Activated naive CD8-positive, alpha-beta T cell treated with anti-CD3 and anti-CD28 coated beads, Interleukin-2, amount 50 U/mL, for 16 hours (primary cell): ENCODE measurements at places on chromosomes 7 and 10.
A peak's percentile ranks its signal among the peaks of the same experiment; 100 is the strongest.

DNA sequence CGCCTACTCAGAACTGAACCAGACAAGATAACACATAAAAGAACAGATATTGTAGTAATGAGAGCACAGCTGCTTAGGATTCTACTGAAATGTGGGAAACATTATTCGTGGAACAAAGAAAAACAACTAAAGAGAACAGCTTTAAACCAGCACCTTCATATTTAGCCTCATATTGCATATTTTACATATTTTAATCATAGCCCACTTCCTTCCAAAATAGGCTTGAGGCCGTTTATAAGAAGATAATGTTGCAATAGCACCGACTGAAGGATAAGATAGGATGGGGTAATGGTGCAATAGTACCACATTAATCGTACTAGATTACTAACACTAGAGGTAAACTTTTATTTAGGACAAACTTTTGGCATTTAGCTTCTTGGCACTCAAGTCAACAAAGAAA, 71.3 kb downstream of the KCND2 start:
- DNase-seq = no peak

GRCh38 chr7:74104702-74105101, 21.1 kb downstream of the LIMK1 start:
- no peak for DNase-seq

DNA sequence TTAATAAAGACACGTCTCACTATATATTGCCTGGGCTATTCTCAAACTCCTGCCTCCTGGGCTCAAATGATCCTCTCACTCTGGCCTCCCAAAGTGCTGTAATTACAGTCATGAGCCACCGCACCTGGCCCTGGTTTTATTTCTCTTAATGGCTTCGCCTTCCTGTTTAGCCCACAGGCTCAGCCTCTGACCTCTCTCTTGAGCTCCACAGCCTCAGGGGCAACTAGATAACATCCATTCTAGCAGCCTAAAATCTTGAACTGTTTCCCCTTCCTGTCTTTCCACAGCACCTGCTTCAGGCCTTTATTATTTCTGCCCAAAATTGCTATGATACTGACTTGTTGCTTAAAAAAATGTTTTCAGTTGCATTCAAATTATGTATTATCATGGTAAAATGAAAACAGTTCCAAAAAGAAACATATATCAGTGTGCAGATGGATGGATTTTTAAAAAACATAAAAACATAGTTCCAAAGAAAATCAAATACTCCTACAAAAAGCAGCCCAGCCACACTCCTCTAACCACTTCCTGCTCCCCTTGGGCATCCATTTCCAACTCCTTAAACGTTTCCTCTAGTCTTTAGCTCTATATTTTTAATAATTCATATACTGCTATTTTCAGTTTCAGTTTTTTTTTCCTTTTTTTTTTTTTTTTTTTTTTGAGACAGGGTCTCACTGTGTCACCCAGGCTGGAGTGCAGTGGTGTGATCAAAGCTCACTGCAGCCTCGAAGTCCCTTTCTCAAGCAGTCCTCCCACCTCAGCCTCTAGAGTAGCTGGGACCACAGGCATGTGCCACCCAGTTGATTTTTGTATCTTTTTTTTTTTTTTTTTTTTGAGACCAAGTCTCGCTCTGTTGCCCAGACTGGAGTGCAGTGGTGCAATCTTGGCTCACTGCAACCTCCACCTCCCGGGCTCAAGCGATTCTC, 5.1 kb upstream of the BAZ1B start:
- DNase-seq = no peak

- DNase-seq = no peak
These were observed at the start of gene CADPS2 for GRCh38 chr7:122886357-122887081. Gene CADPS2, minus strand, starts transcription at chr7:122886460. Its CDS starts 123 bp downstream, at chr7:122886337.

DNA sequence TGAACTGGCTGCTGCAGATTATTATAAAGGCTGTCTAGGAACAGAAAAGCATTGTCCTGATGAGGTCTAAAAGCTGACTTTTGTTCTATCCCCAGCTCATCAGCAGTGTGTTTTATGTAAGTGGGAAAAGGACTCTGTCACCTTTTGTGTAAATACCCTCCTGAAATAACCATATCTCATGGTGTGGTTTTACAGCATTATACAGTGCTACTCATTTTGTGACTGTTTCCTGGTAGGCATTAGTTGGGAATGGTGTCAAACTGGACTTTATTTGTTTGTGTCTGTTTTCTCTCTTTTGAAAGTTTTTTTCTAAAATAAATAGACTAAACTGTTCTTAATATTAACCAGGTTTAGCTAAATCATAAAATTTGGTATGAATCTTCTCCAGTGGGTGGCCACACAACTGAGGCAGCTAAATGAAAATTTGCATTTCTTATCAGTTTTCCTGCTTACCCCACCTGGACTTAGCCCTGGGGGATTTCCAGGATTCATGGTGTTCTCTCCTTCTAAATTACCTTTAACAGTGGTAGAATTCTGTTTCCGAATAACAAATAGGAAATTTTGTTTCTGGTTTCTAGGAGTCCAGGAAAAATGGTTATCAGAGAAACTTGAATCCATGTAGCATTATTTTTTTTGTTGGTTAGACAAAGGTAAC, 140.9 kb downstream of the LHFPL3 start:
- DNase-seq = no peak

DNA sequence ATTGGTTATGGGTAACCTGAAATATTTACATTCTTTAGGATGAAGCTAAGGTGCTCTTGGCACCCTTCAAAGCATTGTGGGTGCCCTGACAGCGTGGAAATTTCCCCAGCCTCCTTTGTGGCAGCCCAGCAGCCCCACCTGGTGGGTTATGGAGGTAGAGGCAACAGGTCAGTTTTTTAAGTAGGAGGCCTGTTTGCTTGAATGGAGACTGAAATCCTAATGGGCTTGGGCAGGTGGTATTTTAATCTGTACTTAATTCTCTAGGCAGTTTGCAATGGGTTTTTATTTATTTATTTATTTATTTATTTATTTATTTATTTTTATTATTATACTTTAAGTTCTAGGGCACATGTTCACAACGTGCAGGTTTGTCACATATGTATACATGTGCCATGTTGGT, 139.4 kb downstream of the EPC1 start:
- DNase-seq = peak; percentile 11

GRCh38 chr7:13057462-13058200, 370.2 kb downstream of the ARL4A start:
- DNase-seq = no peak

GRCh38 chr7:16554518-16555236, 28.1 kb downstream of the LRRC72 start:
- DNase-seq = no peak

DNA sequence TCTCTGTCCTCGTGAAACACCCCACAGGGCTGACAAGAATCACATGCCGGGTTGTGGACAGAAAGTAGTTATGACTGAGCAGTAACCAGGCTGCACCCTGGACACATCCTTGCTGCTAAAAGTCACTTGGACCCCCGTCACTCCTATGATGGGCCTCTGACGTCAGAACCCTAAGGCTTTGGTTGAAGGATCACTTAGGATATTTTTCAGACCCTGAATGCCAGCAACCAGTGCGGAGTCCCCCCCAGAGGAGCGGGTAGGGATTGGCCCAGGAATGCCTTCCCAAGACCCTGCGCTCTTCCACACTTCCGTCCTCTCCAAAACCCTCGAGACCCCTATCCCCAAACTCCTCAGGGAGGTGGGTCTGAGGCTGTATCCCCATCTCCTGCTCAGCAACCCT, 52.1 kb downstream of the CFAP46 start:
- no peak for DNase-seq

DNA sequence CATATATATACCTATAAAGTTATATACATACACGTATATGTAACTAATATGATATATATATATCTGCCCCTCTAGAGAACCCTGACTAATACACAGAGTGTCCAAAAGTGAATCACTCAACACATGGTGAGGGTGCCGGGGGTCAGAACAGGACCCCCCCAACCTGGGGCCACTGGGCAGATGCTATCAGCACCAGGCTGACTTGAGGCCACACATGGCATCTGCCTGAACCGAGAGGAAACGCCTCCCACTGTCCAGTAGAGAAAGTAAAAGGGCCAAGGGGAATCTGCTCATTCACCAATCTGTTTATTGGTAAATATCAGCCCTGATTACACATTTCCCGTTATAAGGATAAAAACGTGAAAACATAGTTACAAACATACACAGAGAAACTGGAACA, 218.3 kb downstream of the PTPRN2 start:
- no peak for DNase-seq

DNA sequence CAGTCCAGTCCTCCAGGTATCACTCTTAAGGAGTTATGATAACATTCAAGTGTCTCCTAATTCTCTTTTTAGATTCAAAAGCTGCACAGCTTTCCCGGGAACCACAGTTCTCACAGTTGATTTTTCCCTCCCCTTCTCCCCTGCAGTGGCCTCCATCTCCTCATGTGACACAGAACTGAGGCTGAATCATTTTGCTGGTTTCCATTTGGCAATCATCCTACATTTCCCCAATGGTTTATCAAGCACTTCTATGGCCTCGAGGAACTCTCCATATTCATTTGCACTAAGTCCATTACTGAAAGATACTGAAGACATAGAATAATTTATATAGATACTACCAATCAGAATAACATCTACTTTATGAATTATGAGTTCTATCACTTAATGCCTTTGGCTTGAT, 484.9 kb downstream of the GPAM start:
- no peak for DNase-seq

DNA sequence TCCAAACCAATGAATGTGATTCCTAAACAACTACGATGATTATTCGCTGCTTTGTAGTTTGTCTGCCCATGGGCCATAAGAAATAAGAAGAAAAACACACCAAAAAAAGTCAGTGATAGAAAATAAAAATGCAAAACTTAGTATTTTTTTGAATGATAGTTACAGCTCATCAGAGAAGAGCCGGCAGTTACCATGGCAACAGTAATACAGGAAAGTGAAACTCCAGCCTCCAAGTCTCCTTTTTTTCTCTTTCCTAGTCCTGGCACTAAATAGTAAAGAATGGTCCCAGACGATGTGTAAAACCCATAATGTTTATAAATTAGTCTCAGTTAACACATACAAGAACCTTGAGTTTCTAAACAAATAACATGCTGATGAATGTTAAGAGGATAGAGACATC, 21.6 kb upstream of the LHFPL3 start:
- DNase-seq = no peak

GRCh38 chr10:121675344-121675743, 77.1 kb upstream of the FGFR2 start:
- no peak for DNase-seq

DNA sequence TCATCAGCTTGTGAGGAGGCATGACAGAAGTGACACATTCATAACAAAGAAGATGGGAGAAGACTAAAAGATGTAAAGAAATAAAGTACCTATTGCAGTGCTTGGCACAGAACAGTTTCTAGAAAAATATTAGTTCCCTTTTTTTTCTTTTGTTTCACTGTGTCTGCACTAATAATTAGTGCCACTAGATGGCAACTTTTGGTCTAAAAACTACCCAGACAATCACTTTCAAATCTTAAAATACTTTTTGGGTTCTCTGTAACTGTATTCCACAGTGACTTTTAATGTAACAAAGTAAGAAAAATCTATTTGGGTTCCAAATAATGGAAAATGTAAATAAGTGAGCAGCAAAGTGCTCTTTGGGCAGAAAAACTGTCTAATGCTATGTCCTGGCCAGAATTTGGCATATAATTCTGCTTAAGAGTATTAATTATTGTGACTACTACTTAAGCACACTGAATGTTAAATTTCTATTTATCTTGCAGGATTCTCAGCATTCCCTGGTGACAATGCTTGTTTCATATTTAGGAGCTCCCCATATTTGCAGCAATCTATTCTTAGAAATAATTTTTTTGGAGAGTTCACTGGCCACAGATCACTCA, 134.8 kb upstream of the KIF5B start:
- no peak for DNase-seq

DNA sequence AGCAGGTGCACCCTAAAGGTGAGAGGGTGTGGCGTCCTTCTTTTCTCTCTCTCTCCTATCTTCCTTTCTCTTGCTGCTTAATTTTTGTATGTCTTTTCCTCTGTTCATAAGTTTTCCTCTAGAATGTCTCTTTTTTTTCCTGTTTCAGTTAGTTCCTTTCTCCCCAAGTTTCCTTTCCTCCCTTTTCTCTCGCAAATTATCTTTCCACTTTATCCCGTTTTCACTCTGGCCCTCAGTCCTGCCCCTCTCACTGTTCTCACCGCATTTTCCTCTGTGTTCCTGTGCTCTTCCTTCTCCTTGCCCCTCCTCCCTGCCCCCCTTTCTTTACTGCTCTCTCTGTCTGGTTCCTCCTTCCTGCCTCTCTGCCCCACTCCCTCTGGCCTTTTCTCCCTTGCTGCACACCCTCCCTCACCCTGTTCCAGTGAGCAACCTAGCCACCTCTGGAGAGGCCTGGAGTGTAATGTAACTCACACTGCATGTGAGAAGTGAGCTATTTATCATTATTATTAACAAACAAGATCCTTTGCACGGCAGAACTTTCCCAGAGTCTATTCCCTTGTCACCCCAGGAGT, 158.5 kb downstream of the C10orf105 start:
- DNase-seq = no peak

- no peak for DNase-seq
These were observed 47.4 kb downstream of the CUL2 start for GRCh38 chr10:35042783-35043182.

GRCh38 chr10:114762811-114763210, 58.8 kb upstream of the FHIP2A start:
- no peak for DNase-seq

DNA sequence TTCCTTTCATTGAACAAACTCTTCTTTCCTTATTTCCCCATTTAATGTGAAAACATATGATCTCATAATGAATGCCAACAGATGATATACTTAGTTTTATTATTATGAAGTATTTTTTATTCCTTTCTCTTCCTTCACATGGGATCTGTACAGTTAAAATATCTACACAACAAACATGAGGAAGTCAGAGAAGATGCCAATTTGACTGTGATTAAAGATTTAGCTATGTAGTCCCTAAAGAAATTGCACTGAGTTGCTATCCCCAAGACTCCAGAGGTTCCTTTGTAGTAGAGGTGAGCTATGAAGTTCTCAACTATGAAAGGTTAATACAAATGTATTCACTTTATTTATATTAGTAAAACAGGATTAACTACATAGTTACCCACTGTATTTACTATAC, 60.6 kb upstream of the LRRN3 start:
- DNase-seq = no peak

DNA sequence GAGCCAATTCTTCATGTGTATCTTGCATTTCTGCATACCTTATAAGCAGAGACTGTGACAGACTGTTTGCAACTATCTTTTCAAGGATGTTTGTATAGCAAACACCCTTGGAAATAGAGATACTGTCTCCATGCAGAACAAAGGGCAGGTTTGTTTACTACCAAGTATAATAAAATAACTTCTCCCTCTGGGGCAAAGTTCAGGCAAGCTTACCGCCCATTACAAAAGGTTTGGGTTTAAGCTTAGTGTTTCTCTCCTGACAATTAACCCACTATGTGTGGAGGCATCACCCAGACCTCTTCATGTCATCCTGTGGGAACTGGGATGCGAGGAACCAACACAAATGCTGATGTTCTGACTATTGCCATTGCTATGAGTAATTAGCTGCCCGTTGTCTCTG, 479.1 kb upstream of the ZMIZ1 start:
- no peak for DNase-seq

- no peak for DNase-seq
These were observed 836 bp downstream of the DPYSL4 start for GRCh38 chr10:132187430-132188138.

GRCh38 chr10:31372439-31372838, 53.4 kb downstream of the ZEB1 start:
- DNase-seq = no peak
